ENCODE measurements at places on chromosomes 4 and X.

DNA sequence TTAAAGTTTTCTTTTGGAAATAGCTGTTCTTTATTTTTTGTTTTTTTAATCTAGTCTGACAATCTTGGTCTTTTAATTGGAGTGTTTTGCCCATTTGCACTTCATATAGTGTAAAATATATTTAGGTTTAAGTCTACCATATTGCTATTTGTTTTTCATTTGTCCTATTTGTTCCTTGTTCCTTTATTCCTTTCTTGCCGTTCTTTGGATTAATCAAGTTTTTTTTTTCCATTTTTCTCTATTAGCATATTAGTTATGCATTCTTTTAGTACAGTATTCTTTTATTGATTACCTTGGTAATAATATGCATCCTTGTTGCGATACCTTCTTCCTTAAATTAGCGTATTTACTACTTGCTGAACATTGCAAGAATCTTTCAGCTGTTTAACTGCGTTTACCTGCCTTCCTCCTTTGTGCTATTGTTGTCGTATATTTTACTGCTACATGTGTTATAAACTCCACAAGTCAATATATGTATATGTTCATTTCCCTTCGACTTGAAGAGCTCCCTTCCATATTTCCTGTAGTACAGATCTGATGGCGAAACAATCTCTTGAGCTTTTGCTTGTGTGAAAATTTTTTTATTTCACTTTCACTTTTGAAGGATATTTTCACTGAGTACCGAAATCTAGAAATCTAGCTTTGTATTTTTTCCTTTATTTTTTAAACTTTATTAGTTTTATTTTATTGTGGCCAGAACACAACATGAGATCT lies 23.9 kb upstream of the RNF212 start:
- DNase-seq, result no peak

DNA sequence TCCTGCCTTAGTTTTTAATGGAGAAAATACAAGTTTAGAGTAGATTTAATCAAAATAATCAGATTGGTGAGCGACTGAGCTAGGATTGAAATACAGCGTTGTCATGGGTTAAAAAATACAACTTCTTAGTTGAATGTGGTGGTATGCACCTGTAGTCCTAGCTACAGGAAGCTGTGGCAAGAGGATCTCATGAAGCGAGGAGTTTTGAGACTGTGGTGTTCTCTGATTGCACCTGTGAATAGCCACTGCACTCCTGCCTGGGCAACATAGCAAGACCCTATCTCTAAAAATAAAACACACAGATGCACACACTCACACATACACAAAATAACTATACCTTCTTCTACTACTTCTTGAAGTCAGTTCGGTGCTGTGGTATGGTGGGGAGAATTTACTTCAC lies 19.8 kb upstream of the GBA3 start:
- DNase-seq, result no peak

DNA sequence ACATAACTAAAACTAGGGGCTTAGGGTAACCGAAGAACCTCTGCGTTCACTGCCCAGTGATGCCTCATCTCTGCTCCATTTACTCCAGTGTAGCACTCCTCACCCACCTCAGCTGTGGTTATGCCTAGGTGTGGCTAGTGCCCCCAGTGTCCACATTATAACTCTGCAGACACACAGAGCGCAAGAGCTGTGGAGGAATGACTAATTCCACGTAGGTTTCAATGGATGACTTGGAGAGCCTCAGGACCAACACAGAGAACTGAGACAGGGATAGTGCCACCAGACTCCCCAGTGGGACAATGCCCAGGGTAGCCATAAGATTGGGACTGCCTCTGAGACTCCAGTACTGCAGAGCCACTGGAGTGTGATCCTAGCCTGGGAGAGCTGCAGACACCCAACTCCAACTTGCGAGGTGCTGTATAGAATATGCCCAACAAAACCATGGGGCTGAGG lies 542.4 kb upstream of the DIPK2B start:
- DNase-seq, result no peak

- no peak for DNase-seq
Observed at GRCh38 chrX:45900766-45901615, 644.2 kb downstream of the ZNF674 start.

DNA sequence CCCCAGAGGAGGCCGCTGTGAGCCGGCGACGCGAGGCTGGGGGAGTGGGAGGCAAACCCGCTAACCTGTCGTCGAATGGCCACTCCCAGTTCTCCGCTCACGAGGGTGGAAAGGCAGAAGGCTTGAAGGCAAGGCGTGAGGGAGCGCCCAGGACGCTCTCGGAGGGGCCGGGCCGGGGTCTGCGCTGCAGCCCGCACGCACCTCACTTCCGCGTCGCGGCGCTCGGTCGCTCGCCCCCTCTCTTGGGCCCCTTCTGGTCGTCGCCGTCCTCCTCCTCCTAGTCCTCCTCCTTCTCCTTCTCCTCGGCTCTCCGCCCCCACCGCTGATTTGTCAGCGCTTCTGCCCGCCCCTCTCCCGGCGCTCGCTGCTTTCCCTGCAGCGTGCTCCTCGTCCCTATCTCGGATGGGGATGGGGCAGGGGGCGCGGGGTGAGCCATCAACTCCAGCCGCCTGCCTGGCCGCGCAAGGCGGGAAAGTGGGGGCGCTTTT lies at the start of gene SNCA:
TSS of gene SNCA (minus strand) at position 265 of the 488 bp plus-strand sequence. CDS start 1,494 bp downstream, outside the sequence.
- no peak for DNase-seq

GRCh38 chrX:124726881-124727280 lies 380.5 kb downstream of the SH2D1A start:
- no peak for DNase-seq

GRCh38 chr4:112896609-112897190 lies 152.8 kb upstream of the ANK2 start:
- DNase-seq, result no peak

DNA sequence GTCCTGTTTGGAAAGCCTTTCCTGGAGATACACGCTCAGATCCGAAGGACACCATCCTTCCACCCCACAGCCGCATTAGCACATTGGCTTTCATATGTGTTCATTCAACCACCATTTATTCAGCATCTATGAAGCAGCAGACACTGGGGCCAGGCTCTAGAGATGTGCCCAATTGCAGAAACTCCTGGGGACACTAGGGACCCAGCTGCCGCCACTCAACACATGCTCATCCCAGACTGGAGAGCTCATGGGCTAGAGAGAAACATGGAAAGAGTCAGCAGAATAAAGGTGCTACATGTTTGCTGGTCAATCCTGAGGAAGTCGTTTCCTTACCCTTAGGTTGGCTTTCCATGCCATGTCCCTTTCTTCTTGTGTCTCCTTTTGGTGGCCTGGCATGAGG lies 7.6 kb downstream of the CTAG1A start:
- DNase-seq, result no peak

DNA sequence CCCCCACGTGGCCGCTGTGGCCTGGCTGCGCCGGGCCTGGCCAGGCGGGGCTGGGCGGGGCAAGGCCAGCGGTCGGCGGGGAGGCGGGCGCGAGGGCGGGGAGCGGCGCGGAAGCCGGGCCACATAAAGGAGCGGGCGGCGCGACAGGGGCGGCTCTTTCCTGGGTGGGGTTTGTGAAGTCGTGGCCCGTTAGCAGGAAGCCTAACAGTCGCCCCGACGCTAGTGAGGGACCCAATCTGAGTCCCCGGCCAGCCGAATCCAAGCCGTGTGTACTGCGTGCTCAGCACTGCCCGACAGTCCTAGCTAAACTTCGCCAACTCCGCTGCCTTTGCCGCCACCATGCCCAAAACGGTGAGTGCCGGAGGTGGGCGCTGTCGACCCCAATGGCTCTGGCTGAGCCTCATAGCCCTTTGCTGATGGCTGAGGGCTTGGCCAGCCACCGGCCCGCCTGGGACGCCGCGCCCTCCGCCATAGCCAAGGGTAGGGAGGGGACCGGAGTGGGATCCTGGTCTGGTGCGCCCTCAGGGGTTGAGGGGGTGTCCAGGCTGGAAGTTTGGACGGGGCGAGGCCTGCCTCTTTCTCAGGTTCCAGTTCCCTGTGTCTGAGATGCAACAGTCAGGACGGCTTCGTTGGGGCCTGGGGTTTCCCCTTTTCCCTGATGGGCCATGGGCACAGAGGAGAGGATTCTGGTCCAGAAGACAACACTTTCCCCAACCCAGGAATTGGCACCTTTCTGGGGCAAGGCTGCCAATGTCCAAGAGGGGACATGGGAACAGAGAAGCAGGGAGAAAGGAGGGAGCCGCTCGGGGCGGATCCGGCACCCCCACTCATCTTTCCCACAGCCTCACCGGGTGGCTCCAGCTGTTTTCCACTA lies at the start of gene MSN:
TSS of gene MSN (plus strand) at position 152 of the 874 bp plus-strand sequence. CDS start at position 340, 188 bp downstream.
- peak; percentile 65 for DNase-seq

DNA sequence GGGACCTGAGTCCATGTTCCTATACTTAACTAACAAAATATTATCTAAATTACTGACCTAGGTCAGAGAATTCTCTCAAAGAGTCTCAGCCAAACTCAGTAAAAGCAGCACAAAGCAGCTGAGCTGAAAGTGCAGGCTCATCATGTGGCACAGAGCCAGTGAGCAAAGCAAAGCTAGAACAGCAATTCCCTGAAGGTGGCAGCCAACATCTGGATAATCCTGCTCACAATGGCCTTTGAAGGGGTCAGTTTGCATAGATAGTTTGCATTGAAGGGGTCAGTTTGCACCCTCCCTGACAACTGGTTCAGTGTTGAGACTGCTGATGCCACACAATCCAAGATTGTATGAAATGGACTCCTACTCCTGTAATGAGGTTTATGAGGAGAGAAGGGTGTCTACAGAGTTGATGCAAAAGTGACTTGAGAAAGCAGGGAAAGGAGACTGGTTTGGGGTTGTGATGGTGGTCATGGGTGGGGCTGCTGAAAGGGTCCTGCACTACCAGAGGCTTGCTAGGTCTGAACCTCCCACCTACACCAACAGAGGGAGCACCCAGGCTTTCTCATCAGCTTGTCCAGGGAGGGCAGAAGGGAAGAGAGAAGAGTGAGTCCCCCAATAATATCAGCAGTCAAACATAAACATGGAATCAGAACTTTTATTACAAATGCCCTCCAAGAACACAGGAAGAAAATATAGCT lies 39.7 kb downstream of the TRIM61 start:
- DNase-seq, result no peak

- DNase-seq, result no peak
Observed at GRCh38 chrX:110280954-110281353, 36.9 kb downstream of the AMMECR1 start.

GRCh38 chr4:80336582-80336981 lies 1.1 kb downstream of the CFAP299 start:
- no peak for DNase-seq

GRCh38 chr4:80927420-80927819 lies 103.1 kb upstream of the BMP3 start:
- DNase-seq, result no peak

- DNase-seq, result no peak
Observed at GRCh38 chr4:8557151-8558076, 22.8 kb upstream of the GPR78 start.

DNA sequence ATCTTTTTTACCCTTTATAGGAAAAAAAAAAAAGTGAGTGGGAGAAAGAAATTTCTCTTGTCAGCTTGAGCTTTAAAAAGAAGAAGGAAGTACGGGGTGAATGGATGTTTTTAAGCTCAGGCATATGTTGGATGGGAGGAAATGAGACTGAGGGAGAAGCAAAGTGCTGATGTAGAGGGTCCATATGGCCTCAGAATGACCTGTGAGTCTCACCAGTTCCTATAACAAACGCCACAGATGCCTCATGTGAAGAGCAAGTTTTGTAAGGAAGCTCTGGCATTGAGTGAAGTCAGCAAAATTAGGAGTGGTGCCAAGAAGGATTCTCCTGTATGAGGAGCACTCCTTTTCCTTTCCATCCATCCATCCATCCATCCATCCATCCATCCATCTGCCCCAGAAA lies 214.6 kb downstream of the PTTG2 start:
- no peak for DNase-seq

DNA sequence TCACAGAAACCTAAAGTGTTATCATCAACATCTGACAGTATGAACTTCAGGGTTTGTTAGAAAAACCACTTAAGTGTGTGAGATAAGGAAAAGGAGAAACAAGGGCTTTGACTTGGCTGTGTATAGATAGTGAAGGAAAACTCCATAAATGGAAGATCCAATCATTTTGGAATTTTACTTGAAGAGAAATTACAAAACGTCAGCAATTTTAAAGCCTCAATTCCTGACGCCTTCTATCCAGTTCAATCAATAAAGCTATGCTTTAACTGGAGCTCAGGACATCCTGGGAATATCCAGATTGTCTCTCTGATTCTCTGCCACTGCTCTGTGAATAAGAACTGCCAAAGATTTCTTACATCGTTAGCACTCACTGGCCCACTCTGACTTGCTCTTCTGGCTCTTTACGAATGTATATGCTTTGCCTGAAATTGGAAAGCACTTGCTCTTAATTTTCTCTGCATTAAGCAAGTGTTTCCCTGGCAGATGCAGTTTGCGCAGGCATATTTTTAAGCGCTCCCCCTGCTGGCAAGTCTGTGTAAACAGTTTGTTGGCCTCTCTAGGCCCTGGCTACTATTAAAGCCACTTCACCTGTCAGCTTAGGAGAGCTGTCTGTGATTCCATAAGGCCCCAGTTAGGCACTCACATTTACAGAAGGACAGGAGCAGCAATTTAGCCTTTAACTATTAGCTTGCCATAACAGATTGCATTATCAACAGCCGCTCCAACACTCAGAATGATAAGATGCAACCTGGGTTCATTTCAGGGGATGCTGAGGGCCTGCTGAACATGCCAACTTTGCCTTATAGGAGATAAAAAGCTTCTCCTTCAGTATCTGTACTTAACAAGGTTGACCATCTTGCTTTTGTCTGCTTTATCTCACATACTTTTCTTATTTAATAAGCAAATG lies 251.4 kb upstream of the DDX53 start:
- DNase-seq, result no peak

DNA sequence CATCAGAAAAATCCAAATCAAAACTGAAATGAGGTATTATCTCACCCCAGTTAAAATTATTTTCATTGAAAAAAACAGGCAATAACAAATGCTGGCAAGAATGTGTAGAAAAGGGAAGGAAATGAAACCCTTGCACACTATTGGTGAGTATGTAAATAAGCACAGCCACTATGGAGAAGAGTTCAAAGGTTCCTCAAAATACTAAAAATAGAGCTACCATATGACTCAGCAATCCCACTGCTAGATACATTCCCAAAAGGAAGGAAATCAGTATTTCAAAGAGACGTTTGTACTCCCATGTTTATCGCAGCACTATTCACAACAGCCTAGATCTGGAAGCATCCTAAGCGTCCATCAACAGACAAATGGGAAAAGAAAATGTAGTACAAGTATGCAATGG lies 932.4 kb downstream of the PCDH18 start:
- DNase-seq, result no peak

- no peak for DNase-seq
Observed at GRCh38 chr4:99383399-99383798, 30.9 kb upstream of the ADH1C start.

DNA sequence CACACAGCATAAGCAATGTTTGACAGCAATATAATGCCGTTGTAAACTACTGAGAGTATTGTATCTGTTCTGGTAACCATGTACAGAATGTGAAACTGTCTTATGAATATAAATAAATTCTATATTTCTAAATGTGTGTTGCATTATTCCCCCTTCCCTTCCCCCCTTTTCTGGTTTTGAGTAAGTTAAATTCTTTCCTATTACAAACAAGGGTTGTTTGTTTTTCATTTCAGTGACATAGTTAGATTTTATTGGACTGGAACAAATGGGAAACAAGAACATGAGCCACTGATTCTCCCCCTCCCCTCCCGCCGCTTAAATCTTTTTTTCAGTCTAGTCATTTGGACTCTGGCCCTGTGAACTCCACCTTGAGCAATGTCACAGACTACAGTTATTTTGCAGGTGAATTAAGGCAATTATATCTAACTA lies 69.8 kb downstream of the GPAT3 start:
- DNase-seq, result no peak
